ENCODE measurements at places on chromosomes 7 and 10. TPM values are rescaled to one million over a fixed set of nuclear protein-coding genes. Genes with fewer than 3 reads are reported as not detected.

The SSC4D gene
- 1.3 TPM for total RNA-seq

GRCh38 chr10:11511321-11511720 is 100.1 kb downstream of the USP6NL start:
- H3K36me3 ChIP-seq = peaks cover 4% of the 10 kb centered on the region
- no peaks in the 10 kb centered on the region for H3K27me3 ChIP-seq
- peaks cover 16% of the 10 kb centered on the region for H3K4me1 ChIP-seq

GRCh38 chr10:74644738-74645137 is 181.7 kb upstream of the KAT6B start:
- no peaks in the 10 kb centered on the region for H3K4me1 ChIP-seq
- H3K4me3 ChIP-seq = no peak overlapping the region
- H3K27ac ChIP-seq = no peak overlapping the region
- H3K36me3 ChIP-seq = peaks cover 3% of the 10 kb centered on the region
- DNase-seq = no peak

GRCh38 chr7:36192053-36192824 is 39.2 kb downstream of the EEPD1 start:
- no peaks in the 10 kb centered on the region for H3K36me3 ChIP-seq
- no peak overlapping the region for H3K27ac ChIP-seq
- DNase-seq = no peak

The PHYHIPL gene
- 2.5 TPM for total RNA-seq

DNA sequence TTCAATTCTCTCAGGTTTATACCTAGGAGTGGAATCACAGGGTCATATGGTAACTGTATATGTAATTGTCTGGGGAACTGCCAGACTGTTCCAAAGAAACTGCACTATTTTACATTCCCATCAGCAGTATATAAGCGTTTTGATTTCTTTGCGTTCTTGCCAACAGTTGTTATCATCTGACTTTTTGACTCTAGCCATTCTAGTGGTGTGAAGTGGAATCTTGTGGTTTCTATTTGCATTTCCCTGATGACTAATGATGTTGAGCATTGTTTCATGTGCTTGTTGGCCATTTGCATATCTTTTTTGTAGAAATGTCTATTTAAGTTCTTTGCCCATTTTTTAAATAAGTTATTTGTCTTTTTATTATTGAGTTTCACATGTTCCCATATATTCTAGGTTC is 44.3 kb upstream of the ZC3HAV1 start:
- no peaks in the 10 kb centered on the region for H3K36me3 ChIP-seq
- H3K27ac ChIP-seq = no peak overlapping the region
- no peaks in the 10 kb centered on the region for H3K4me1 ChIP-seq
- no peak overlapping the region for H3K4me3 ChIP-seq
- DNase-seq = no peak

DNA sequence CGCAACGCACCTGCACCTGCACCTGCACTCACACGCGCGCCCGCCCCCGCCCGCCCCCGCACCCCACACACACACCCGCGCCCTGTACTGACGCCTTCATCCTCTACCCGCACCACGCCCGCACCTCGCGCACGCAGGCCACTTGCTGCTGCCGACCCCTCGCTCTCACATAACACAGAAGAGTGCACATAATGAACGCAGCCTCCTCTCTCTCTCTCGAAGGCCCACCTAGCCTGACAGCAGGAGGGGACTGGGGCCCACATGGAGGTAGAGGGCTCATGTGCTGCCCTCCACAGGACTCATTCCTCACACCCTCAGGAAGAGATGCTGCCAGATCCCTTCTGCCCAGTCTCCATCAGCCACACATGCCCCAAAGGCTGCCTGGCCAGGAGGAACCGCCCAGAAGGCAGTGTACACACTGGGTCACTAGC is 432 bp upstream of the CAMK2B start:
- H3K27me3 ChIP-seq = no peaks in the 10 kb centered on the region
- H3K4me3 ChIP-seq = peak overlapping the region; percentile 67
- no peaks in the 10 kb centered on the region for H3K36me3 ChIP-seq
- peaks cover 18% of the 10 kb centered on the region for H3K4me1 ChIP-seq
- no peak overlapping the region for H3K27ac ChIP-seq

DNA sequence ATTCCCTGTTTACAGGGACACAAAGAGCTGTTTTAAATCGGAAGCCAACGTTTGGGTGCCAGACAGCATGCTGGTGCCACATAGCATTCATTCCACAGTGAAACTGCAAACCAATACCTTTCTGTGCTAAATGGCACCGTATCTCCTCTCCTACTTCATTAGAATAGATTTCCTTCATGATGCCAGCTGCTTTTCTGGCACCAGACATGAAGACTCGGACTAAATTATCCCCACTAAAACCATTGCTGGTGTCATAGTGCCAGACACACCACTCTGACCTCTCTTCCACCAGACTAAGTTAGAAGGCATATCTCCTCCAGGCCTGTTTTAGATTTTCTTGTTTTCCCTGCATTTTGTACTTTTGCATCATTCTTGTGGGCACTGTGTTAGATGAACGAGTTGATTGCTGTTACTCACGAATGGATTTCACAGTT is 155.1 kb downstream of the ETV1 start:
- H3K27me3 ChIP-seq = no peaks in the 10 kb centered on the region
- no peaks in the 10 kb centered on the region for H3K4me1 ChIP-seq
- no peaks in the 10 kb centered on the region for H3K36me3 ChIP-seq
- DNase-seq = no peak
- no peak overlapping the region for H3K27ac ChIP-seq

The CYP2C19 gene
- total RNA-seq = 121 TPM

The PYROXD2 gene
- total RNA-seq = 9.0 TPM

DNA sequence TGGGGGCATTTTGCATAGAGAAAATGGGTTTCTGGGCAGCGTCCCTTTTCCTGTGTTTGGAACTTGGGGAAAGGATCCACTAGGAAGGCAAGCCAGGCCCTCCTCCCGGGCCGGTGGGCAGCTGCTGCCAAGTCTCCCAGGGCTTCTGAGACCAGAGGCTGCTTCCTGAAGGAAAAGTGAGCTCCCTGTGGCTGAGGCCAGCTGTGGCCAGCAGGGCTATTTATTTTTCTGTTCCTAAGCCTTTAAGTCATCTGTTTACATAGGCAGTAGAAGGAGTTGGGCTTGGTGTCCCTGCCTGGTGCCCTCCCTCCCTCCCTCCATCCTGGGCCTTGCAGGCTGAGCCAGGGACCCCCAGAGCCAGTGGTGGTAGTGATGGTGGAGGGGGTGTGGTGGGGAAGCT is 70.5 kb upstream of the COL13A1 start:
- H3K36me3 ChIP-seq = no peaks in the 10 kb centered on the region
- no peaks in the 10 kb centered on the region for H3K4me1 ChIP-seq
- no peaks in the 10 kb centered on the region for H3K27me3 ChIP-seq
- no peak overlapping the region for H3K4me3 ChIP-seq
- H3K27ac ChIP-seq = no peak overlapping the region

- DNase-seq = no peak
- H3K36me3 ChIP-seq = peaks cover 4% of the 10 kb centered on the region
- no peaks in the 10 kb centered on the region for H3K4me1 ChIP-seq
- H3K27me3 ChIP-seq = no peaks in the 10 kb centered on the region
- no peak overlapping the region for H3K4me3 ChIP-seq
Observed at GRCh38 chr7:30584415-30584814, 10.3 kb upstream of the GARS1 start.

The DTX2 gene
- total RNA-seq = 9.5 TPM

DNA sequence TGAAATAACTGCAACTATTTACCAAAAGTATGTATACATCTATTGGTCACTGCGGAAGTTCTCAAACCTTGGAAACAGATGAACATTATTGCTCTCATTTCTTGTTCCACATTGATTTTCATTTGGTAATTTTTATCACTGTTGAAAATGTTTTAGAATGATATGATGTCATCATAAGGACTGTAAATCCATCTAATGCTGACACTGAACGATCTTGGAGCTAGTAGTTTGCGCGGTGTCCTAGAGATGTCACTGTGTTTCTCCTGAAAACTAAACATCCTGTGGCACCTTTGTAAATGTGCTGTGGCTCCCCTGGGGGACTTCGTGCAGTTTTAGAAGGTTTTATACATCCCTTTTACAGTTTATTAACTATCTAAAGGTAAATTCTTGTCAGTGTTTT is 73.5 kb downstream of the DNAJB9 start:
- no peak overlapping the region for H3K4me3 ChIP-seq
- H3K27ac ChIP-seq = no peak overlapping the region
- no peaks in the 10 kb centered on the region for H3K4me1 ChIP-seq
- no peaks in the 10 kb centered on the region for H3K27me3 ChIP-seq

GRCh38 chr7:43876976-43877745 is 7.8 kb upstream of the MRPS24 start:
- H3K36me3 ChIP-seq = peaks cover 41% of the 10 kb centered on the region
- no peak overlapping the region for H3K27ac ChIP-seq
- H3K27me3 ChIP-seq = no peaks in the 10 kb centered on the region
- DNase-seq = no peak
- no peak overlapping the region for H3K4me3 ChIP-seq

GRCh38 chr7:27200761-27201579 is 1.1 kb upstream of the HOXA13 start:
- H3K4me1 ChIP-seq = peaks cover 19% of the 10 kb centered on the region
- no peaks in the 10 kb centered on the region for H3K36me3 ChIP-seq
- no peak for DNase-seq
- H3K27ac ChIP-seq = no peak overlapping the region
- H3K4me3 ChIP-seq = peak overlapping the region; percentile 46

- no peak overlapping the region for H3K27ac ChIP-seq
- no peaks in the 10 kb centered on the region for H3K27me3 ChIP-seq
- no peaks in the 10 kb centered on the region for H3K36me3 ChIP-seq
- H3K4me3 ChIP-seq = no peak overlapping the region
- no peaks in the 10 kb centered on the region for H3K4me1 ChIP-seq
- no peak for DNase-seq
Observed at GRCh38 chr7:106369352-106369751, 84.6 kb upstream of the NAMPT start.

- no peak overlapping the region for H3K4me3 ChIP-seq
- H3K27ac ChIP-seq = no peak overlapping the region
- no peaks in the 10 kb centered on the region for H3K27me3 ChIP-seq
- DNase-seq = no peak
Observed at GRCh38 chr7:20240080-20240926, 23.1 kb upstream of the MACC1 start.

The OR6V1 gene
- not detected for total RNA-seq

The ITPRIP gene
- total RNA-seq = 7.7 TPM

The RASSF4 gene
- 8.2 TPM for total RNA-seq

GRCh38 chr7:135322571-135323340 is 89.1 kb downstream of the STRA8 start:
- no peak overlapping the region for H3K4me3 ChIP-seq
- H3K4me1 ChIP-seq = no peaks in the 10 kb centered on the region
- no peak overlapping the region for H3K27ac ChIP-seq
- H3K27me3 ChIP-seq = no peaks in the 10 kb centered on the region
- no peak for DNase-seq

DNA sequence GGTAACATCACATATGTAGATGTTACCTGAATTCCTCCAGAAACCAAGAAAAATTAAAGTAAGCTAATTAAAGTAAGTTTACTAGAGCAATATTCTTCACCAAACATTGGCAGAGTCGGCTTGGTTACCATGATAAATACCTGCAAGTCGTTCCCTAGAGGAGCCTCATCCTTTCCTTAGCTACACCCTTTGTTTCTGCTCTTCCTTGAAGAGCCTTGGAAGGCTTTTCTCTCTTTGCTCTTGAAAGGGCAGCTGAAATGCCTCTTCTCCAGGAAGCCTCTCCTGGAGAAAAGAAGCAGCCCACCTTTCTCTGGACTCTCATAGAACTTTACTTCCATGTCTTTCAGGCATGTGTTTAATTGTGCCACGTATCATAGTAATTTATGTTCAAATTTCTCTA is 34.9 kb upstream of the CALD1 start:
- no peaks in the 10 kb centered on the region for H3K36me3 ChIP-seq
- H3K4me3 ChIP-seq = no peak overlapping the region
- no peak for DNase-seq
- no peaks in the 10 kb centered on the region for H3K27me3 ChIP-seq
- H3K4me1 ChIP-seq = no peaks in the 10 kb centered on the region
- H3K27ac ChIP-seq = no peak overlapping the region

The ZNF479 gene
- total RNA-seq = not detected

The TFR2 gene
- total RNA-seq = 358 TPM

- H3K27me3 ChIP-seq = no peaks in the 10 kb centered on the region
- H3K4me1 ChIP-seq = peaks cover 4% of the 10 kb centered on the region
- no peak for DNase-seq
Observed at GRCh38 chr10:30422981-30423654, 10.9 kb upstream of the MAP3K8 start.

DNA sequence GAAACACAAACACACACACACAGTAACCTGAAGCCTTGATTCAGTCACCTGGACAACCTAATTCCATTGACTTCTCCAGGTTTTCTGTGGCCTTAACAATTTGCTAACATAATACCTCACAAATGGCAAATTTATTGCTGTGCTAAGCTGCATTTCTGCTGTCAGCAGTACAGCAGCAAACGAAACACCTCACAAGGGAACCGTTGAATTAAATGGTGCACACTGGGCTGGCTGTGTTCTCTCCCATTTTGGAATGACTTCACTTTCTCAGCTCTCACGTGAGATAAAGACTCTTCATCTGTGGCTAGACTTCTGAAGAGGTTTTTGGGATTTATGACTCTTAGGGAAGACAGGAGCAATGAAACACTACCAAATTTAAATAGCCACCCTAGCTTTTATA is 152.5 kb downstream of the GPR158 start:
- DNase-seq = no peak
- no peak overlapping the region for H3K4me3 ChIP-seq
- H3K36me3 ChIP-seq = no peaks in the 10 kb centered on the region
- no peaks in the 10 kb centered on the region for H3K27me3 ChIP-seq

DNA sequence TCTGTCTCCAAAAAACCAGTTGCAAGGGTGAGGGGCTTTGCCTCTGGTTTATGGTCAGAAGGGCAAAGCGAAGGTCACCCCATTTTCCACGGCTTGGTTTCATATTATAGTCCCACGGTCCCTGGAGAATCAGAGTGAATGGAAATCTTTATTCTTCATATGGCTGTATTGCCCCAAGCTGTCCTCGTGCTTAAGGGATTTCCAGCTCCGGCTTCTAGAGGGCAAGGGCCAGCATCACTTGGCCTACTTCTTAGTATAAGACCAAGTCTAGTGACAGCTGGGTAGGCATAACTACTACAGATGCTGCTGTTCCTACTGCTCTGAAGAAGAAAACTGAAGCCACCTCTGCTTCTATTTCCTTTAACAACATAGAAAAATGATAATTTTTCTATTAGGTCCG is 63.2 kb downstream of the PARP12 start:
- H3K4me3 ChIP-seq = no peak overlapping the region
- no peak for DNase-seq
- H3K4me1 ChIP-seq = no peaks in the 10 kb centered on the region
- H3K36me3 ChIP-seq = no peaks in the 10 kb centered on the region

The NPC1L1 gene
- total RNA-seq = 7.2 TPM

All from liver (tissue), 10 donors.